ENCODE measurements at places on chromosomes 11 and 22.

GRCh38 chr22:26527574-26528465 lies 15.5 kb upstream of the TFIP11 start:
- no peak for DNase-seq

- DNase-seq, result no peak
Measured at GRCh38 chr22:43236411-43237166, 49.7 kb upstream of the TTLL12 start.

DNA sequence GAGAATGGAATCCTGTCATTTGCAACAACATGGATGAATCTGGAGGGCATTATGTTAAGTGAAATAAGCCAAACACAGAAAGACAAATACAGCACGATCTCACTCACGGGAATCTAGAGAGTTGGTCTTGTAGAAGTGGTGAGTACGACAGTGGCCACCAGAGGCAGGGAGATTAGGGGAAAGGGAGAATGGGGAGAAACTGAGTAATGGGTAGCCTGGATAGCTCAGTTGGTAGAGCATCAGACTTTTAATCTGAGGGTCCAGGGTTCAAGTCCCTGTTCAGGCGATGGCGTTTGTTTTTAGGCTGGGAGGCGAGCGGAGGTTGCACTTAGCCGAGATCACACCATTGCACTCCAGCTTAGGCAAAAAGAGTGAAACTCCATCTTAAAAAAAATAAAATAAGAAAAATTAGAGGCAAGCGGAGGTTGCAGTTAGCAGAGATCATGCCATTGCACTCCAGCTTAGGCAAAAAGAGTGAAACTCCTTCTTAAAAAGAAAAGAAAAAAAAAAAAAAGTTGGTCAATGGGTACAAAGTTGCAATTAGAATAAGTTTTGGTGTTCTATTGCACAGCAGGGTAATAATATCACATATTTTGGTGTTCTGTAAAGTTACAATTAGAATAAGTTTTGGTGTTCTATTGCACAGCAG lies 95.7 kb upstream of the UBASH3B start:
- no peak for DNase-seq

- DNase-seq, result no peak
Measured at GRCh38 chr22:30627471-30627870, 8.1 kb upstream of the SLC35E4 start.

DNA sequence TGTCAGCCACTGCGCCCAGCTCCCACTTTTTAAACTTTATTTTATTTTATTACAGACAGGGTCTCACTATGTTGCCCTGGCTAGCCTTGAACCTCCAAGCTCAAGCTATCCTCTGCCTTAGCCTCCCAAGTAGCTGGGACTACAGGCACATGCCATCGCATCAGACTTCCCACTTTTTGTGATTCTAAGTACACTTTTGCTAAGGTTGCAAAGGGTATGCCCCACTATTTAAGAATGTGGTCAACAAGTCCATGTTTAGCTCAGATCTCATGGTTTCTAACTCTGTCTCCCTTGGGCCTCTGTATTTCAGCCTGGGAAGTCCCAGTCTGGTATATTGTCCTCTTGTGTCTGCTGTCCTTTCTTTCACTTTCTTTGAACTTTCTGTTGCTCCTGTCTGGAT lies 35.3 kb downstream of the EXPH5 start:
- DNase-seq, result no peak

- DNase-seq, result no peak
Measured at GRCh38 chr11:287821-288477, 977 bp upstream of the PGGHG start.

- no peak for DNase-seq
Measured at GRCh38 chr11:74929431-74930363, 19.2 kb downstream of the XRRA1 start.

GRCh38 chr11:110293389-110293788 lies 3.0 kb downstream of the RDX start:
- DNase-seq, result no peak

- no peak for DNase-seq
Measured at GRCh38 chr11:121643479-121644186, 190.9 kb upstream of the SORL1-AS1 start.

- no peak for DNase-seq
Measured at GRCh38 chr11:69307421-69307820, 13.5 kb downstream of the MYEOV start.

DNA sequence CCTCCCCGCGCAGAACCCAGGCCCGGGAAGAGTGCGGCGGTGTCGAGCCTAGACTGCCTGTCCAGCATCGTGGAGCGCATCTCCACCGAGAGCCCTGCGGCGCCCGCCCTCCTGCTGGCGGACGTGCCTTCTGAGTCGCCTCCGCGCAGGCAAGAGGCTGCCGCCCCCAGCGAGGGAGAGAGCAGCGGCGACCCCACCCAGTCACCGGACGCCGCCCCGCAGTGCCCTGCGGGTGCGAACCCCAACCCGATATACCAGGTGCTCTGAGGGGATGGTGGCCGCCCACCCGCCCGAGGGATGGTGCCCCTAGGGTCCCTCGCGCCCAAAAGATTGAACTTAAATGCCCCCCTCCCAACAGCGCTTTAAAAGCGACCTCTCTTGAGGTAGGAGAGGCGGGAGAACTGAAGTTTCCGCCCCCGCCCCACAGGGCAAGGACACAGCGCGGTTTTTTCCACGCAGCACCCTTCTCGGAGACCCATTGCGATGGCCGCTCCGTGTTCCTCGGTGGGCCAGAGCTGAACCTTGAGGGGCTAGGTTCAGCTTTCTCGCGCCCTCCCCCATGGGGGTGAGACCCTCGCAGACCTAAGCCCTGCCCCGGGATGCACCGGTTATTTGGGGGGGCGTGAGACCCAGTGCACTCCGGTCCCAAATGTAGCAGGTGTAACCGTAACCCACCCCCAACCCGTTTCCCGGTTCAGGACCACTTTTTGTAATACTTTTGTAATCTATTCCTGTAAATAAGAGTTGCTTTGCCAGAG lies 2.0 kb downstream of the MYOD1 start:
- DNase-seq, result no peak

DNA sequence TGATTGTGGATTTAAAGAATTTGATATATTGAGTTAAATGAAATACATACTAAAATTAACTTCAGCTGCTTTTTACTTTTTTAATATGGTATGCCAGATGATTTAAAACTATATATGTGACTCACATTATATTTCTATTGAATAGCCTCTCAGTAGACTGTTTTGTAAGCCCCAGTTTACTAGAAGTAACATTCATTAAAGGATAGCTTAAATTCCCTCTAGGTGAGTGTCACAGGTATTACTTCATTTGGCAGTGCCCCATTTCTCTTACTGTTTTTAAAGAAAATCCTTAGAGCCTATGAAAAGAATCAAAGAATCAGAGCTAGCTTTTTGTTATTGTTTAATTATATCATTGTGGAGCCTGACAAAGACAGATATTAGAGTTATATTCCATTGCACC lies 48.6 kb downstream of the ZC3H12C start:
- no peak for DNase-seq

DNA sequence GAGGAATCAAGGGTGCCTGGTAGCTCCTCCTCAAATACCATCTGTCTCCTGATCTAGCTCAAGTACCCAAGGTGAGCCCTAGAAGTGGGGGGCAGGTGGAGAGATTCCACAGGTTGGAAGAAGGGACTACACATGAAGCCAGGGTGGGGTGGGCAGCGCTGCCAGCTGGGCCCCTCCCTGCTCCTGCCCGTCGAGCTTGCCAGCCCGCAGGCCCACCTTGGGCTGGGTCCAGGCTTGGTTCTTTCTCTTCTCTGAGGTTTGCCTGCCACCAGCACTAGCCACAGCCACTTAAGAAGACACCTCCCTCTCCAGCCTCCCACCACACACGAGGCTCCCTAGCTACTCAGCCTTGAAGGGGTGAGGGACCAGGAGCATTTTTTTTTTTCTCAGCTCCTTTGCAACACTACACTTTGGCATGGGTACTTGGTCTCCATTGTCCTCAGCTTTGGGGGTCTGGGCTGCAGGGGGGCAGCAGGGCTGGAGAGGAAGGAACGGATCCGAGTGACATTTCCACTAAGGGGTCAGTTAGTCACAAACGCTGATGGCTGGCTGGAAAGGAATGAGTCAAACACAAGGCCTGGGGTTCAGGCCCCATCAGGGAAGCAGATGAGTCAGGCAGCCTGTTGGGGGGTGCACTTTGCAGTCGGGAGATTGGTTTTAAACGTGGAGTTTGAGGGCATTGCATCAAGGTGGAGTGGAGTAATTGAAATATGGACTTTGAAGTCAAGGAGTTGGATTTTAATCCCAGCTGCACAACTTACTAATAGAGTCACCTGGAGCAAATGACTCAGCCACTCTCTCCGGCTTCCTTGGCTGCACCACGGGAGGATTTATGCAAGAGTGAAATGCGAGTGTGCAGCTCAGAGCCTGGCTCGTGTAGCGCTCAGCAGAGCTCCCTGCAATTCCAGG lies 7.4 kb upstream of the NPTXR start:
- no peak for DNase-seq

DNA sequence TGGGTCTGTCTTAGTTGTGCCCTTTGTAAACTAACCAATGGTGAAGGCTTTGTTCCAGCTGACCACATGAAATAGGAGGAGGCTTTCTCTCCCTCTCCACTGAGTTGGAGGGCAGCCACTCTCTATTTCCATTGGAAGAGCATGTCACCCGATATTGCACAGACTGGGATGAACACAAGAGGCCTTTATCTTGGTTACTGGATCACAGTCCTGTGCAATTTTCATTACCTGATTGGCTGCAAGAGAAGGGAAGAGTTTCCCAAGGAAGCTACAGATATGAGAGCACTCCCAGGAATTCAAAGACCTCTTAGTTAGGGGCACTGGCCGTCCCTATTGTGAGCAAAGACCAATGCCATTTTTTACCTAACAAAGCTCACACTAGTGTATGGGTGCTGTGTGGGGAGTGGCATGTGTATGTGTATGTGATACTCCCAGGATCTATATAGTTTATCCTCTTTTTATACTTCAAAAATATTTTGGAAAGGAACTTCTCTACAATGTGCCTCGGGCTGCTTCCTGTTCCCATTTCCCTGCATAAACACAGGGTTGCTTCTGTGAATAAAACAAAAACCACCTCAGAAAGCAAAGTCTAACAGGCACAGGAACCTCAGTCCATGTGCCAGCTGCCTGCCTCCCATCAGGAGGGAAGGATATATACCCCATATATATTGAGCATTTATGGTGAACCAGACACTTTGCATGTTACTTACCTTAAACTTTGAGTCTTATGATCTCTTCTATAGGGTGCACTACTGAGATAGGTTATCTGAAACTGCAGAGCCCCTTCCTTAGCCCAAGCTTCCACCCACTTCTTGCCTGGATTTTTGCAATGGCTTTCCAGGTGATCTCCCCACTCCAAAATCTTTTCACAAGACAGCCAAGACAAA lies 126.5 kb downstream of the RASSF10 start:
- DNase-seq, result no peak

GRCh38 chr22:46106279-46107022 lies 43.9 kb upstream of the PPARA start:
- DNase-seq, result no peak

- DNase-seq, result no peak
Measured at GRCh38 chr11:92304271-92304670, 79.7 kb downstream of the FAT3 start.

DNA sequence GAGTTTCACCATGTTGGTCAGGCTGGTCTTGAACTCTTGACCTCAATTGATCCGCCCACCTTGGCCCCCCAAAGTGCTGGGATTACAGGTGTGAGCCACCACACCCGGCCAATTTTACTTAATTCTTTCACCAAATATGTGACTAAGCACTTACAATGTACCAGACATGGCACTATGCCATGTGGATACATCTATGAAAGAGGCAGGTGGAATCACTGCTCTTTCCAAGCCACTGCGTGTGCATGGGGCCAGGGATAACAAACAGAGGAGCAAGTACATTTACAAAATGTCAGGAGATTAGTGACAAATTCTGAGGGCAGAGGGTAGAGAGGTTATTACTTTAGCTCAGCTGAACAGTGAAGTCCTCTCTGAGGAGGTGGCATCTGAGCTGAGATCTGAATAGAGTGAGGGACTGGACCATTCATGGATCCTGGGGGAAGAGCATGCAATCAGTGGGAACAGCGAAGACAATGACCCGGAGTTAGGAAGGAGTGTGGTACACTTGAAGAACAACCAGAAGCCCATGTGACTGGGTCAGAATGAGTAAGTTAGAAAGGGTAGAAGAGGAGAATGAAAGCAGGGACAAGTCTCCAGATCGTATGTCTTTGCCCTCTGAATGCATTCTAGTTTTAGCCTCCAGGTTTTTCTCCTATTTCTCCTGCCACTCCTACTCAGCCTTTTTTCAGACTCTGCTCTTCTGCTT lies 38.3 kb upstream of the GRAMD1B start:
- DNase-seq, result no peak

GRCh38 chr11:122721201-122721963 lies 65.9 kb downstream of the UBASH3B start:
- DNase-seq, result no peak

- no peak for DNase-seq
Measured at GRCh38 chr11:21711341-21711740, 481.5 kb upstream of the ANO5 start.

- DNase-seq, result no peak
Measured at GRCh38 chr11:19872512-19873145, 160.0 kb downstream of the NAV2 start.

GRCh38 chr11:47067401-47067800 lies 109.3 kb downstream of the ARFGAP2 start:
- DNase-seq, result no peak

- no peak for DNase-seq
Measured at GRCh38 chr11:72132646-72133045, 2.9 kb upstream of the FOLR3 start.

DNA sequence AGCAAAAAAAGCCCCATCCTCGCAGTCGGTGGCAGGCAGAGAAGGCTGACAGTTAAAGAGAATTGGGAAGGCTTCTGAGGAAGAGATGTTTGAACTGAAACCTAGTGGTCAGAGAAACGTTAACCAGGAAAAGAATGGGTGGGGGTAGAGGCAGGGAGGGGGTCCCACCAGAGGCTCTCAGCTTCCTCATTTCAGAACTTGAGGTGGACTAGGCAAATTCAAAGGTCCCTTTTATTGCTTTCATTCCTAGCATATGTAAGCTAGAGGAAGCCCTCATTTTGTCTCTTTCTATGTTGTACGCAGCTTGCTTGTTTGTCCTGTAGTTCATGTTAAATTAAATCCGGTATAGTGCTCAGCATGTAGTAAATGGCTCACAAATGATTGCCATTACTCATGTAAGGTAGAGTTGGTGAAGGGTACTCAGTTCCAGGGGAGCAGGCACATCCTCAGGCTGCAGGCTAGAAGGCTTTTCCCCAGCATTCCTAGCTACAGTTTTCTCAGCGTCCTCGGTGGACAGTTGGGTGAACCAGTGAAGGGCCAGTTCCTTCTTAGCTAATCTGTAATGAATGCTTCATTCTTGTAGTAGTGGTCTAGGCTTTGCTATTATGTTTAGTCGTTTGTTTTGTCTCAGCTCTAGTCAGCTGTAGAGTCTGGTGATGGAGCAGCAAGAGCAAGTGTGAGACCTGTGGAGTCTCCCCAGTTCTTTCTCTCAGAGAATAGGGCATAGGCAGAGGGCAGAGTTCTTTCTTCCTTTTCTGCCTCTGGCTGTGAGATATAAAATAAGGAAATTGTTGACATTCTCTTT lies 58.6 kb downstream of the UVRAG start:
- DNase-seq, result no peak

DNA sequence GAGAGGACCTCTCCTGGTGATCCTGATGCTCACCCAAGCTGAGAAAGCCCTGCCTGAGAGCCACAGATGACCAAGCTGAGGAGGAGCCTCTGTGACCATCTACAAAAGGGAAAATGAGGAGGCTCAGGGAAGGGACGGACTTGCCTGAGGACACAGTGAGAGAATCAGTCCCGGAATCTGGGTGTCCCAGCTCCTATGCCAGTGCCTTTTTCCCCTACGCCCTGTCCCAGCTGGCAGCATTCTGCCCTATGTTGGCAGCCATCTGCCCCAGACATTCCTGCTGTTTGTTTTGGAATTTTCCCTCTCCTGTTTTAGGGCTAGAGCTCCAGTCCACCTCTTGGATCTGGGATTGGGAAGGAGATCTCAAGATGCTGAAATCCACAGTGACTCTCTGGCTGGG lies 54.6 kb downstream of the C11orf58 start:
- no peak for DNase-seq
